ENCODE measurements at places on chromosomes 13 and 19.
A peak's percentile ranks its signal among the peaks of the same experiment; 100 is the strongest.

GRCh38 chr19:35348911-35349611, 1.4 kb downstream of the FFAR1 start:
- DNase-seq, result no peak

- DNase-seq, result no peak
These were observed 7.4 kb upstream of the ZSCAN5A start for GRCh38 chr19:56321989-56322440.

- DNase-seq, result no peak
These were observed 19.6 kb downstream of the PIAS4 start for GRCh38 chr19:4027146-4027545.

DNA sequence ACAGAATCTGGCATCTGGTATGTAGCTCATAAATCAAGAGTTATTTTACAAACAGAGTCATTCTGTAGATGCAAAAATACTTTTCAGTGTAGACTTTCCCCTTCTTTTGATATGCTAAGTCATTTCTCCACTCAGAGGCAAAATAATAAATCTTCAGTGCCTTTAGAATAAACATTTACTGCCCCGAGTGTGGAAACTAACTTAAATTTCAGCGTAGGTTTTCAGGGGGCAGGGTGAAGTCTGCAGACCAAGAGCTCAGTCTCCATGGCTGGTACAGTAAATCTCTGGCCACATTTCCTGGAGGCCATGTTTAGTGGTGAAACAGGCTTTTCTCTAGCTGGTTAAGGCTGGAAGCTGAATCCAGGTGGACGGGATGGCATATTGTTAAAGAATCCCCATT, 13.1 kb upstream of the ADPRHL1 start:
- DNase-seq, result no peak

DNA sequence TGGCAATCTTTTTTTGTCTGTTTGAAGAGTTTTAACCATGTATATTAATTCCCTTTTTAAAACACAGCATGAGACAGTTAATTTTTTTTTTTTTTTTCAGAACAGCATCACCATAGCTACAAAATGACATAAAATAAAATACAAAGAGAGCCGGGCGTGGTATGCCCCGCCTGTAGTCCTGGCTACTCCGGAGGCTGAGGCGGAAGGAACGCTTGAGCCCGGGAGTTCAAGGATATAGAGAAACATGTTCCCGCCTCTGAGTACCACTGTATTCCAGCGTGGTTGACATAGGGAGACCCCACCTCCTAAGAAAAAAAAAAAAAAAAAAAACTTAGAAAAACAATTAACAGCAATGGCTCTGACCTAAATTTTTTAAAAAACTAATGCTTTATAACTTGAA, 10.0 kb upstream of the INSR start:
- no peak for DNase-seq

DNA sequence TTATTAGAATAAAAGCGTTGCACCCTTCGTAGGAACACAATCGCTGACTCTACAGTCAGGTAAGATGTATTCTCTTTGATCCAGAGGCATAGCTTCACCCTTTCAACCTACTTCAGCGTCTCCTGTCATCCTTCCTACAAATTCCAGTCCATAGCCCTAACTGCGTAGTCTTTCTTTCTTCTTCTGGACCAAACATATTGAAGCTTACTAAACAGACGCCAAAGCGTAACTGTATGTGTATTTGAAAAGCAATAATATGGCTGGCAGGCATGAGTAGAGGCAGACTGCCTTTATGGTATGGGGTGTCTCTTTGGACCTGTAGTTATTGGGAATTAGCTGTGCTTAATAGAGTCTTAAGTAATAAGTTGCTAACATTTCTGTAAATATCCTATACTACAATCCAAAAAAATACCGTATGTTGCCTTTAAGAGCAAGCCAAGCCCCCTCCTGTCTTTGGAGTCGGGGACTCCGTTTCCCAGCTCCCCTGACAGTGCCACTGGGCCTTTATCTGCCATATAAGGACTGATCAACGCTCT, 392 bp upstream of the ZNF548 start:
- DNase-seq, result no peak

DNA sequence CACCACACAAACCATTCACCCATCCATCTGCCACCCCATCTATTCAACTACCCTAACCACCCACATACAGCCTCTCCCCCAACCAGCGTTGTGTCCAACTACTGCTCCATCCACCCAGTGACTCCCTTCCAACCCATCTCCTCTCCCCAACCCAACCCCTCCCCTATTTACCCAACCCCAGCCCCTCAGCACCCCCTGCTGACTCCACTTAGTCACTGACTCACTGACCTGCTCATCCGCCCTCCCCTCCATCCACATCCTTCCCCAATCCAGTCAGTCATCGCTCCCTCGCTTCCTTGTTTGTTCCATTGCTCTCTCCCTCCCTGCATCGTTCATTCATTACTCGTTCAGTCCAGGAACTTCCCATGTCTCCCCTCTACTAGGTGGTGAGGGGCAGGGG, 39.2 kb downstream of the KCNC3 start:
- no peak for DNase-seq

GRCh38 chr19:55472463-55472862, 4.0 kb upstream of the ZNF628 start:
- DNase-seq, result no peak

- DNase-seq, result no peak
These were observed 81.1 kb downstream of the CHST8 start for GRCh38 chr19:33702606-33703437.

GRCh38 chr13:51538591-51539179, 45.6 kb upstream of the WDFY2 start:
- no peak for DNase-seq

DNA sequence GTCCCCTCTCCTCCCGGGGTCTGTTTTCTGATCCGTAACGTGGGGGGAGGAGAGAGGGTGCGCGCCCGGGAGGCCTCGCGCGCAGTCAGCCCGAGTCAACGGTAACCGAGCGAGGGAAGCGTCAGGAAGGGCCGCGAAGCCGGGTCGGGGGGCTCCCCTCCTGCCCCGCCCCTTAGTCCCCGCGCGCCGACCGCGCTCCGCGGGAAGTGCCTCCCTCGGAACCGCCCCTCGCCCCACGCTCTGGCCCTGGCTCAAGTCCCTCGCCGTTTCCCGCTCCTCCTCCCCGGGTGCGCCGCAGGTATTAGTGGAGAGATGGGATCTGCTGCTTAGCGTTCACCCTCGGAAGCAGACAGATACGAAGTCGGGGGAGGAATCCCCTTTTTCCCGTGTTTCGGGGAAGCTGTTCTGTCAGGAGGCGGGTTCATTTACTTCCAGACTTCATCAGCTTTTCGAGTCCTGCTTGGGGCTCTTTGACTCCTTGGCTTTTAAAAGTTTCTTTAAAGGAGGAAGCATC, 770 bp downstream of the HNRNPM start:
- DNase-seq, result peak; percentile 10

DNA sequence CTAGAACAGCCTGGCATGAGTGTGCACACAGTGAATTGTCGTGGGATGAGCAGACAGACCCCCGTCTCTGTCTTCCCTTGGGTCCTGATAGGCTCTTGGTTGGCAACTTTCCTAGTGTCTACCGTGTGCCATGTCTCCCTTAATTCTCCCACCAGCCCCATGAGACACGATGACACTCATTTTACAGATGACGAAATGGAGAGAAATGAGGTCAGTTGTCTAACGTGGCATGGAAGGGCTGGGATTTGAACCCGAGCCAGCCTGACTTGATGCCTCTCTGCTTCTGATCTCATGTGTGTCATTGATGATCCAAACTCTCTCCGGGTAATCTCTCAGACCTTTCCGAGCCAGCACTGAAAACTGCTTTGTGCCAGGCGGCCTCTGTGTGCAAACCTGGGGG, 8.4 kb upstream of the KLK14 start:
- no peak for DNase-seq

DNA sequence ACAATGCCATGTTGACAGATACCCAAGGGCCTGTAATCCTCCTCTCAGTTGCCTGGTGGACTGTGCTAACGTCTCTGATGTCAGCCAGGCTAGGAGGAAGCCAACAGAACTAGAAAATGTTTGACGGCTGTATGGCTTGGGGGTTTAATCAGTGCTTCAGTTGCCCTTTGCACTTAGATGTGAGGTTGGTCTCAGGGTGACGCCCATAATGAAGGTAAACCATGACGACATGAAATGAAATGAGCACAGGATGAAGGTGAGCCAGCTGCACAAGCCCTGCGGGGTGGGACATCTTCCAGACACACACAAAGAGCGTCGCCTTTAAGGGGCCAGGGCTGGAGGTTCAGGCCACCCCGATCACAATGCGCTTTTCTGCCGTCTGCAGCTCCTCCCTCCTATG, 127.2 kb downstream of the CRYL1 start:
- DNase-seq, result no peak

DNA sequence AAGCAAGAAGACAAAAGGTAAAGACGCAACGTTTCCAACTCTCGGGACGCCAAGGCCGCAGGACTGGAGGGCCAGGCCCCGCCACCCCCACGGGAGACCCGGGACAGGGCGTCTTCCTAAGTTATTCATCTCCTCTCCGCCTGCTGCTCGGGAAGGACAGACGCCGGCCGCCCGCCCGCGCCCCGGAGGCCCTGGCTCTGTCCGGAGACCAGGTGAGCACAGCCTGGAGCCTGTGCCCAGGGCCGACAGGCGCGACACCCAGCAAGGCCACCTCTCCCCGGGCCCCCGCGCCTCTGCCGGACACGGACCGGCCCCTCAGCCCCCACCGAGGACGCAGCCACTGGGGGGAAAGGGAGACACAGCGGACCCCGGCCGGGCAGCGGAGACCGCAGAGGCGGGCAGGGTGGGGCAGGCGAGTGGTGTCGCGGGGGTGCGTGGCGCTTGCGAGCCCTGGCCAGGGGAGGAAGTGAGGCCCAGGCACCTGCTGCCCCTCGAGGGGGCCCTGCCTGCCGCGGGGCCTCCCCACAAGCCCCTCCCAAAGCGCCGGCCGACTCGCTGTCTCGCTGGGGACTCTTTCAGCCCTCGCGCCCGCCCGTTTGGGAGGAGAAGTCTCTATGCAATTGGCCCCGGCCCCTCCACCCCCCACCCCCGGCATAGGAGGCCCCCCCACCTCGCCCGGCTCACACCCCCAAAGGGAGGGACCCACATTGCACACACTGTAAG, 17.2 kb downstream of the SMIM24 start:
- no peak for DNase-seq

DNA sequence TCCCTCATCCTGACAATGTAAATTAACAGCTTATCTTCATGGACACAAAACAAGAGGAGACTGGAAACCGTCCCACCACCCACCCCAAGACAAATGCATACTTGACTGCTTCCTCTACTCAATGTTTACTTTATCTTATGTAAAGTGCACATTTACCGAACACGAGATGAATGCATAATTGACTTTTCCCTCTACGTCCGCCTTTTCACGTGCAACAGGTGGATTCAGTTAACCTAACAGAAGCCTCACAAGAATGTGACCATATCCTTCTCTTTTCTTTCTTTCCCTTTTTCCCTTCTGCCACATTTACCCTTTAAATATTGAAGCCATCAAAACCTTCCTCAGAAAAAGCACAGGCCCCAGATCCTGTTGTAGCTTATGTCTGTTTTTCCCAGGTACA, 468.0 kb downstream of the UQCRFS1 start:
- no peak for DNase-seq

DNA sequence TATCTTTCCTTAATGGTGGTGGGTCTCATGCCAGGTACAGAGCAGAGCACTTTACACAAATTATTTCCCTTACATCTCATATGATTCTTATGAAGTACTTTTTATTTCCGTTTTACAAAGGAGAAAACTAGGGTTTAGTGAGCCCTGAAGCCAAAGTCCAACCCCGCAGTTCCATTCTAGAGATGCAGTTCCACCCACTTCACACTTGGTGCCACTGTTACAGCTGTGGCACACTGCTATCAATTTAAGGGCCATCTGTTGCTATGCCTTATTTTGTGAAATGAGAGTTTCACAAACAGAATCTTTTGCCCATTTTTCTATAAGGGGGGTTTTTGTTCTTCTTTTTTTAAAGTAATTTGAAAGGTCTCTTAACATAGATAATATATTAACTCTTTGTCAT, 12.9 kb downstream of the MIPEP start:
- no peak for DNase-seq

All from stimulated activated CD8-positive, alpha-beta memory T cell treated with anti-CD3 and anti-CD28 coated beads, Interleukin-7, amount 100 ng/mL, for 1 hour (primary cell).